ENCODE measurements at places on chromosomes 6 and 20. TPM values are rescaled to one million over a fixed set of nuclear protein-coding genes. Genes with fewer than 3 reads are reported as not detected.

Gene GTSF1L
- total RNA-seq, result not detected

Gene PHACTR1
- not detected for total RNA-seq

Gene LIME1
- total RNA-seq, result 7.6 TPM

Gene TXLNB
- not detected for total RNA-seq

Gene MTO1
- total RNA-seq, result 50.7 TPM

Gene BMP7
- 0.17 TPM for total RNA-seq

Gene SFTA2
- total RNA-seq, result not detected

Gene COL9A3
- 5.8 TPM for total RNA-seq

Gene CAP2
- total RNA-seq, result 7.6 TPM

Gene C20orf141
- total RNA-seq, result not detected

Gene SPATA25
- total RNA-seq, result not detected

Gene LCA5
- total RNA-seq, result 1.3 TPM

Gene COL10A1
- not detected for total RNA-seq

Gene ADRM1
- 176 TPM for total RNA-seq

Gene NSFL1C
- 32.5 TPM for total RNA-seq

Gene TSPYL4
- total RNA-seq, result 7.6 TPM

Gene ZKSCAN8
- 14.8 TPM for total RNA-seq

Gene LINC00237
- total RNA-seq, result not detected

Gene MAFB
- 0.09 TPM for total RNA-seq

Gene KCNQ2
- total RNA-seq, result not detected

Gene GABRR1
- total RNA-seq, result not detected

Gene PLEKHG1
- total RNA-seq, result 0.06 TPM

Gene BPIFA1
- total RNA-seq, result not detected

Gene GHRH
- not detected for total RNA-seq

Gene LRRC73
- 0.26 TPM for total RNA-seq

Gene SPATS1
- total RNA-seq, result not detected

Gene GMPR
- 0.47 TPM for total RNA-seq

Gene PRL
- total RNA-seq, result not detected

Gene PTPRA
- total RNA-seq, result 33.0 TPM

Gene SOBP
- 0.59 TPM for total RNA-seq

Gene PCK1
- total RNA-seq, result 0.32 TPM

Gene SEL1L2
- total RNA-seq, result not detected

Gene KCNQ5
- 0.84 TPM for total RNA-seq

Gene MCM9
- 6.1 TPM for total RNA-seq

Gene PI16
- not detected for total RNA-seq

Gene OLIG3
- 0.12 TPM for total RNA-seq

Gene MROH8
- 0.05 TPM for total RNA-seq

Gene OXT
- total RNA-seq, result not detected

Gene TRERF1
- total RNA-seq, result 2.8 TPM
